ENCODE measurements at places on chromosomes 3 and 15.

GRCh38 chr3:46454209-46454595, 10.5 kb downstream of the LTF start:
- no peak for DNase-seq

GRCh38 chr15:32998182-32998581, 196.3 kb downstream of the FMN1 start:
- no peak for DNase-seq

DNA sequence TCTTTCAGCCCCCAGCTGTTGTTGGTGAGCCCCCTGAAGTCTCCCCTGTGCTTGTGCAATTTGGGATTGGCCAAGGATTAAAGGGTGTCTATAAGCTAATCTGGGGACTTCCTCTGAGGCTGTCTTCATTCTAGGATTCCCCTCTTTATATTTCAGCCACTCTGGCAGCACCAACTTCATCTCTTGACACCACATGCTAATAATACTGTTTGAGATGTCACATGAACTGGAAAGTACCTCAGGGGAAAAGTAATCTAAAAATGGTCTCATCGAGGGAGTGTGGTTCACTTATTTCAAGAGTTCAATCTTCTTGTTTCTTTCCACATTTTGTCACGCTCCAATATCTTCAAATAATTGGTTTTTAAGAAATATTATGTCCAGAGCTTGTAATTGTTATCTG, 279.2 kb upstream of the TMC3 start:
- DNase-seq: no peak

- DNase-seq: no peak
Measured at GRCh38 chr3:54197509-54197908, 75.2 kb downstream of the CACNA2D3 start.

- DNase-seq: no peak
Measured at GRCh38 chr15:34280193-34280592, 55.4 kb downstream of the EMC4 start.

DNA sequence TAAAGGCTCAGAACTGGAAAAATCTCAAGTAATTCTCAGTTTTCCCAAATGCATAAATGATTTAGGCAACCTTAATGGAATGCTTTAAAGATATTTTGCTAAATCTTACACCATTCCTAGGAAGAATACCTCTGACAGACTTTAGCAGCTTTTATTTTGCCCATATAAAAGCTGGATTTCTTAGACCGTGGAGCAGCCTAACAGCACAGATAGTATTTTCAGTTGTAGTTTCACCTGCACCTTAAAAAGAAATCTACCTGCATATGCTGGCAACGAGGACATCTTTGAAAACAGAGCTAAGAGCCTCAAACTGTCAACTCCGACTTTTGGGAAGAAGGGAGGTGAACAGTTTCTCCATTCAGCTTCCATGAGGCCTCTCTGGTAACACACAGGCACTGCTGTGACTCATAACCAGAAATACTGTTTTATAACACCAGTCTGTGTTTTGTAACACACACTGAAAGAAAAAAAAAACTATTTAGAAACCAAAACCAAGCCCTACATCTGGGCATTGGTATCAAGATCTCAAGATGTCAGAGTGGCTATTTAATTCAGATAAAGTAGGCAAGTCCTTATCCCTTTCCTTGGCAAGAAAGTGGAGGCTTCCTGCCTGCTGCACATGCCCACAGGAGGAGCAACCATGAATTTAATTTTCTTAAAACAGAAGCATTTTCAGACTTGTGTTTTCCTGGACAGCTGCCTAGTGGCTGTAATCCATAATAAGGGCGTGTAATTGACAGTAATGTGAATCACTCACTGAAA, 181.5 kb upstream of the ICE2 start:
- no peak for DNase-seq

DNA sequence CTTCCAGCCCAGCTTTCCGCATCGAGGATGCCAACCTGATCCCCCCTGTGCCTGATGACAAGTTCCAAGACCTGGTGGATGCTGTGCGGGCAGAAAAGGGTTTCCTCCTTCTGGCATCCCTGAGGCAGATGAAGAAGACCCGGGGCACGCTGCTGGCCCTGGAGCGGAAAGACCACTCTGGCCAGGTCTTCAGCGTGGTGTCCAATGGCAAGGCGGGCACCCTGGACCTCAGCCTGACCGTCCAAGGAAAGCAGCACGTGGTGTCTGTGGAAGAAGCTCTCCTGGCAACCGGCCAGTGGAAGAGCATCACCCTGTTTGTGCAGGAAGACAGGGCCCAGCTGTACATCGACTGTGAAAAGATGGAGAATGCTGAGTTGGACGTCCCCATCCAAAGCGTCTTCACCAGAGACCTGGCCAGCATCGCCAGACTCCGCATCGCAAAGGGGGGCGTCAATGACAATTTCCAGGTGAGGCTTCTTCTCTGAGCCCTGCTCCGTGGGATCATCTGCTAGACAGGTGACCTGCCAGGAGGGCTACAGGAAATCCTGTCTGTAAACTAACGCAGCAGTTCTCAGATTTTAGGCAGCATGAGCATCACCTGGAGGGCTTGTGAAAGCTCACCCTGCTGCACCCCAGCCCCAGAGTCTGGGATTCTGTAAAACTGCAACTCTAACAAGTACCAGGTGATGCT, 1.6 kb downstream of the THBS1 start:
- no peak for DNase-seq

DNA sequence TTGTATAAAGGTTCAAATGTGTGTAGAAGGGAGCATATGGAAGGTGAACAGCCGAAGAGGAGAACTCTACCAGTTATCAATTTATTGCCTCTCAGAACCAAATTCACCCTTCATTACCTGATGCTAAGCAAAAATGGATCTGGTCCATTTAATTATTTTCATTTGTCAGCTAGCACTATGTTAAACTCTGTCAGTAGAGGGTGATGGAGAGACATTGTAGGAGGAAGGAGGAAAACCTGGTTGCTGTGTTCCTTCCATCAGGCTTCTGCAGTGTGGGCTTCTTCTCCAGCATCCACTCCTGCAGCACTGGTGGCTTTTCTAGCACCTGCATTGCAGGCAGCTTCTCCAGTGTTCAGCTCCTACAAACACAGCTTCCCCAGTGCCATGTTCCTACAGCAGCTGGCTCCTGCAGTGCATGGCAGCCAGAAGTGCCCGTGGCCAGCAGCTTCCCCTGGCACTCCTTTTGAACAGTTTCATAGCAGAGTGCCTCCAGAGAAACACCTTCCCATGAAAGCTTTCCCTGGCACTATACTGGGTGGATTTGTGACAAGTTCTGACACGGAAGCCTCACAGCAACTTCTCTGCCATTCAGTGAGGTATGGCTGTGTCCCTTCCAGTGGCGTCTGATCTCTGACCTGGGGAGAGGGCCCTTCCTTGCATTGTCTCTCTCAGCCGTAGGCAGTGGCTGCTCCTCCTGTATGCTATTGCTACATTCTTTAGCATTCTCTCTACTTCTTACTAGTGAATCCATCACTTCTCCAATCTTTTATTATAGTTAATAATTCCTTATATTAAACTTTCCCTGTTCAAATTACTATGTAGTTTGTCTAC, 14.6 kb upstream of the IL17RD start:
- DNase-seq: no peak

DNA sequence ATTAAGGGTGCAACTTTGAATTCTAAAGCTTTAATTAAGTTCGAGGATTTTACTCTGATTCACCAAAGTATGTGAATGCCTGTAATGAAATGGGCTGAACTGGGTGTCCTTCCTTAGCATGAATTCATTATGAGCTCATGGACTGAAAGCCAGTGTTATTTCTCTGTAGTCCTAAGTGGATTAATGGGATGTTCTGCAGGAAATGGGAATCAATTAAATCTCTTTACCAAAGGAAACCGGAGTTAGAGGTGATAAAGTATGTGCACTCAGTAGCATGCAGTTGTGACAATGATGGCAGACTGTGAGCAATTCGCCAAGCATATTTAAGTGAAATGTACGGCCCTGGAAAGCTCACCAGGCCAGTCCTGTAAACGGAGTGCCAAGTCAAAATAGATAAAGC, 138.7 kb downstream of the CHL1 start:
- DNase-seq: no peak
